ENCODE measurements at places on chromosomes 4 and X.

- no peaks in the 10 kb centered on the region for H3K4me1 ChIP-seq
- H3K4me3 ChIP-seq, result no peak overlapping the region
- H3K27me3 ChIP-seq, result no peaks in the 10 kb centered on the region
- DNase-seq, result no peak
Measured at GRCh38 chrX:87516717-87517121, 883 bp upstream of the KLHL4 start.

GRCh38 chrX:139864640-139865039, 68.2 kb downstream of the ATP11C start:
- H3K4me1 ChIP-seq, result no peaks in the 10 kb centered on the region
- no peaks in the 10 kb centered on the region for H3K27me3 ChIP-seq
- DNase-seq, result no peak
- no peak overlapping the region for H3K27ac ChIP-seq
- H3K4me3 ChIP-seq, result no peak overlapping the region

GRCh38 chrX:11967986-11968869, 170.0 kb upstream of the FRMPD4 start:
- H3K27ac ChIP-seq, result no peak overlapping the region
- H3K4me3 ChIP-seq, result no peak overlapping the region
- no peak for DNase-seq
- no peaks in the 10 kb centered on the region for H3K4me1 ChIP-seq

GRCh38 chrX:150513544-150513943, 54.9 kb upstream of the MTM1 start:
- no peak overlapping the region for H3K4me3 ChIP-seq
- no peak overlapping the region for H3K27ac ChIP-seq
- DNase-seq, result no peak
- no peaks in the 10 kb centered on the region for H3K27me3 ChIP-seq
- no peaks in the 10 kb centered on the region for H3K4me1 ChIP-seq

DNA sequence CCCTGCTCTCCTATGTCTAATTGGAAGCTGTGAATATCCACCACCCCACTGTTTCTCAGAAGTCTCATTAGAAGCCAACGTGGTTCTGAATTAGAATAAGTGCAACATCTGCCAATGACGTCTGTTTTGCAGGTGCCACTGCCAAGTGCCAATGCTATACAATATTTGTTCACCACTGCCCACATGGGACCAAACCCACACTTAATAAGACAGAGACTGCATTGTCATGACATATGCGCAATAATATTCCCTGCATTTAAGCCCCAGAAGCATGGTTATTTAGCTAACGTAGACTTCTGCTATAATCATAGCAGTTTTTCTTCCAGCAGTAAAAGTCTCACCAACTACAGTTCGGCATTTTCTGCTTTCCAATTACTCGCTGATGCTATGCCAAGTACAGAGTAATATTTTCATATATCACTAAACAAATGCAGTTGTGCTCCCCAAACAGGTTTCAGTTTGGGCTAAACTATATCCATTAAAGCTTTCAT, 262.5 kb upstream of the PCDH18 start:
- no peaks in the 10 kb centered on the region for H3K27me3 ChIP-seq
- no peak overlapping the region for H3K27ac ChIP-seq
- no peaks in the 10 kb centered on the region for H3K36me3 ChIP-seq

DNA sequence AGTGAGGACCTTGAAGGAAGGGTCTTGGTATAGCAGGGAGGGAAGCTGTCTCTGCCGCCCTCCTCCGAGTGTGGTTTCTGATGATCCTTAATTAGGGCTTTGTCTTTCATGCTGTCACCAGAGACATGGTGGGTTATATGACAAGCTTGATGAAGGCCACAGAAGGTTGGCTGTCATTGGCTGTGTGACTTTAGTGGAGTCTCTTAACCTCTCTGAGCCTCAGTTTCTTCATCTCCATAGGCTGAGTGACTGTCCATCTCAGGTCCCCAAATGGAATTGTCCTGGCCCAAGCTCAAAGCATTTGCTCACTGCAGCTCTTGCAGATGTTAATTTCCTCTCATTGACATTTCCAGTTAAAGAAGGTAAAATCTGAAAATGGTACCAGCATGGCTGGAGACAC, 16.6 kb upstream of the UBA6 start:
- H3K27me3 ChIP-seq, result no peaks in the 10 kb centered on the region
- DNase-seq, result no peak
- H3K27ac ChIP-seq, result no peak overlapping the region
- H3K4me1 ChIP-seq, result no peaks in the 10 kb centered on the region
- no peak overlapping the region for H3K4me3 ChIP-seq

GRCh38 chr4:104966349-104967033, 180.2 kb upstream of the TET2 start:
- H3K27ac ChIP-seq, result peak overlapping the region; percentile 80
- no peaks in the 10 kb centered on the region for H3K4me1 ChIP-seq
- DNase-seq, result peak; percentile 76
- H3K27me3 ChIP-seq, result no peaks in the 10 kb centered on the region

DNA sequence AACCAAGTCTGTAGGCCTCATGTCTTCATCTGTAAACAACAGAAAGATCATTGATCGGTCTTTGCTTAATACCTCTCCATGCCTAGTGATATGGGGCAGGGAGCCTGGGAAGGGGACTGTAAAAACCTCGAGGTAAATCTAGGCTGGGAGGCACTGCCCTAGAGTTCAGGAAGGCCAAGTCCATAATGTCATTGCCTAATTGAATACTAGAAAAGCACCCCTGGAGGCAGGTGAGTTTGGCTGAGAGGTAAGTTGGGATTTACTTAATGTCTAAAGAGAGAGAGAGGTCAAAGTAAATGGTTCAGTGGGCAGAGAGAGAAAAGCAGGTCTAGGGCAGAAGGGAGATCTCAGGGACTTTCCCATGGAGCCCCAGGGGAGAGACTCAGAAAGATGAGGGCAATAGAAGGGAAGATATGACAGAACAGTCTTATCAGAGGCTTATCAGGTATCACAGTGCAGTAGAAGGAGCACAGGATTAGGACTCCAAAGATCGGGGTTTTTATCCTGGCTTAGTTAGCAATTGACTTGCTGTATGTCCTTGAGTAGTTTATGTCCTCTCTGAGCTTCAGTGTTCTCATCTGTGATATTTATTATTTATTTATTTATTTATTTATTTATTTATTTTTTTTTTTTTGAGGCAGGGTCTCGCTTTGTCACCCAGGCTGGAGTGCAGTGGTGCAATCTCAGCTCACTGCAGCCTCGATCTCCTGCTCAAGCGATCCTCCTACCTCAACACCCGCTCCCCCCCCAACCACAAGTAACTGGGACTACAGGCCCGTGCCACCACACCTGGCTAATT, 85.2 kb downstream of the SLC16A2 start:
- H3K4me3 ChIP-seq, result no peak overlapping the region
- peak; percentile 8 for DNase-seq
- no peaks in the 10 kb centered on the region for H3K36me3 ChIP-seq

DNA sequence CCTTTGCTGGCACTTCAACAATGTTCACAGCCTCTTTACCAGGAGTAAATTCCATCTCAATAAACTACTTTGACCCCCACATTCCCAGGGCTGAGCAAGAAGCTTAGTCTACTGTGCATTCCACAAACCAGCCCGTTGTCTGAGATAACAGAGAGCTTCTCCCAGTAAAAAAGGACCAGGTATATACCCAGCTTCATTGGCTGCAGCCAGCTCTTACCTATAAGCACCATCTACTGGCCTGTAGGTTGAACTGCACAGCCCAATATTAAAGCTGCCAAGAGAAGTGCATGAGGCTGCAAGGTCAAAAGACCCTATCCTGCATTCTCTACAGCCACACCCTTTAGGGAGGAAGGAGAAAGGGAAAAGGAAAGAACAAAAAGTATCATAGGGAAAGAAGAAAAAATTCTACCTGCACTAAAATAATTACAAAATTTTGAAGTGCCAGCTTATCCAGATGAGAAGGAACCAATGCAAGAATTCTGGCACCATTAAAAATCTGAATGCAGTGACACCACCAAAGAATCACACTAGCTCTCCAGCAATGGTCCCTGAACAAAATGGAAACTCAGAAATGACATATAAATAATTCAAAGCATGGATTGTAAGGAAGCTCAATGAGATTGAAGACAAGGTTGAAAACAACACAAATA, 45.7 kb upstream of the INTU start:
- no peak overlapping the region for H3K27ac ChIP-seq
- H3K27me3 ChIP-seq, result no peaks in the 10 kb centered on the region
- H3K36me3 ChIP-seq, result no peaks in the 10 kb centered on the region
- no peaks in the 10 kb centered on the region for H3K4me1 ChIP-seq

GRCh38 chr4:55172694-55173287, 47.4 kb upstream of the KDR start:
- no peaks in the 10 kb centered on the region for H3K36me3 ChIP-seq
- H3K4me3 ChIP-seq, result no peak overlapping the region
- H3K27me3 ChIP-seq, result no peaks in the 10 kb centered on the region
- no peaks in the 10 kb centered on the region for H3K4me1 ChIP-seq

GRCh38 chr4:77631276-77631675, 25.7 kb downstream of the CXCL13 start:
- H3K4me1 ChIP-seq, result peaks cover 12% of the 10 kb centered on the region
- H3K4me3 ChIP-seq, result no peak overlapping the region
- H3K27ac ChIP-seq, result peak overlapping the region; percentile 67
- DNase-seq, result peak; percentile 89
- peaks cover 2% of the 10 kb centered on the region for H3K27me3 ChIP-seq

GRCh38 chr4:169236078-169236477, 34.7 kb downstream of the SH3RF1 start:
- no peak overlapping the region for H3K4me3 ChIP-seq
- H3K4me1 ChIP-seq, result no peaks in the 10 kb centered on the region
- H3K36me3 ChIP-seq, result no peaks in the 10 kb centered on the region
- H3K27me3 ChIP-seq, result no peaks in the 10 kb centered on the region
- H3K27ac ChIP-seq, result no peak overlapping the region
- no peak for DNase-seq

DNA sequence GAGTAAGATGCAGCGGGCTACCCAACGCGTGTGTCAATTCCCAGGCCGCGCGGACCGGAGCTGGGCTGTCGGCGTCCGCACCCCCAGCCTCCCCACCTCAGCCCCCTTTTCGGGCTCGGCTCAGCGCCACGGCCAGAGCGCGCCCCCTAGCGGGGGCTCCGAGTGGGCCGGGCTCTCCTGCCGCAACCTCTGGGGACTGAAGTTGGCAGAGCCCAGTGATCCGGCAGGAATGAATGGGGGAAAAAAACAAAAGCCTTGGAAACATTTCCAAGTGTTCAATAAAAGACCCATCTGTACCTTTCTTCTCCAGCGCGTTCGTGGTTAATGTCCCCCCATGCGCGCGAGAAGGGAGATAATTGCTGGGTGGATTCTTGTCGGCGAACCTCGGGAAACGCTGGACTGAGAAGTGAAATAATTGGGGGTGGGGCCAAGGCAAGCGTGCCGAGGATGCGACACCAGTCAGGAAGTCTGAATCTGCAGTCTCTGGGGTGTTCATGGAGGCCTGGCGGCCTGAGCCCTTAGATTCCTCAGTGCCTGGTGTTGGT, 5.2 kb upstream of the ARX start:
- H3K27me3 ChIP-seq, result peaks cover 38% of the 10 kb centered on the region
- DNase-seq, result no peak
- no peak overlapping the region for H3K4me3 ChIP-seq
- H3K4me1 ChIP-seq, result peaks cover 2% of the 10 kb centered on the region
- no peaks in the 10 kb centered on the region for H3K36me3 ChIP-seq

DNA sequence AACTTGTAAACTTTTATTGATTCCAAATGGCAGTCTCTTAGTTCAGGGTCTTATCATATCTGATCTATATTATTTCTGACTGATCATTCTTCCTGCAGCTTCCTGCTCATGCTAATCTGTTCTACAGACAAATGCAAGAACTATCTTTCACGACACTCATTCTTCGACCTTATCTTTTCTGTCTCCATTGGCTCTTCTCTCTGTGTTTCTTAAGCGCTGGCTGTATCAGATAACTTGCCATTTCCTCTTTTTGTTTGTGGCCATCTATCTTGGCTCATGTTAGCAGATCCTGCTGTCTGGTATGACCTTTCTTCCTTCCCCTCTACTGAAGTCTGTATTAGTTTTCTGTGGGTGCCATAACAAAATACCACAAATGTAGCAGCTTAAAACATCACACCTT, 230.5 kb upstream of the PUDP start:
- H3K36me3 ChIP-seq, result no peaks in the 10 kb centered on the region
- H3K4me3 ChIP-seq, result no peak overlapping the region
- H3K4me1 ChIP-seq, result no peaks in the 10 kb centered on the region
- DNase-seq, result no peak
- H3K27ac ChIP-seq, result no peak overlapping the region

DNA sequence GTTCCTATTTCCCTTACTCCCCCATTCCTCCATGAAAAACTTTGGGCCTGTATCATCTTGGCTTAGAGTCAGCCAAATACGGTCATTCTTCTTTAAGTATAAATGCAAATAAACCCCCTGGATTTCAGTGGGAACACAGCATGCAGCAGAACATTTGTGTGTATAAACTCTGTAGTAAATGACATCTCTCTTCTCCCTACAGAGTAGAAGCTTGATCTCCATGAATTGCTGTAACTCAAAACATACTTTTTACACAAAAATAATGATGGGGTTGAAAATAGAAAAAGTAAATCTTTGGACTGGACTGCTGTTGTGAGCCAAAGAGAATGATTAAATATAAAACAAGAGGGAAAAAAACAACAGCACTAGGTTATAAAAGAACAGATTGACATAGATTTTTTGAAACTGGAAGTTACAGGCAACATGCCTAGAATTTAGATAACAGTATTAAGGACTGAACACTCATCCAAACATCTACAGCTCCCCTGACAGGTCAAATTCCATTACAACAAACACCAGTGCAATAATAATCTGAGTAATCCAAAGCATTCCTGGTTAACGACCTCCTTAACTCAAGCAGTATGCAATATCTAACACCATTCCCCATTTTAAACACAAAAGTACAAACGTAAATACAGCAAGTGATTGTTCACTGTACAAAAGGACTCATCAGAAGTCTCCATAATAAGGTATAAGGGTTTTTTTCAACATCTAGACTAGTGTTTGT, 30.7 kb downstream of the TSPAN5 start:
- H3K36me3 ChIP-seq, result no peaks in the 10 kb centered on the region
- no peak overlapping the region for H3K27ac ChIP-seq

GRCh38 chr4:99264927-99265326, 25.9 kb downstream of the ADH1A start:
- no peak overlapping the region for H3K27ac ChIP-seq
- H3K4me3 ChIP-seq, result no peak overlapping the region
- H3K27me3 ChIP-seq, result no peaks in the 10 kb centered on the region
- H3K4me1 ChIP-seq, result no peaks in the 10 kb centered on the region

GRCh38 chr4:106019771-106020170, 124.5 kb downstream of the NPNT start:
- DNase-seq, result no peak
- H3K4me1 ChIP-seq, result no peaks in the 10 kb centered on the region
- H3K27me3 ChIP-seq, result no peaks in the 10 kb centered on the region
- H3K36me3 ChIP-seq, result no peaks in the 10 kb centered on the region
- no peak overlapping the region for H3K27ac ChIP-seq

- H3K4me1 ChIP-seq, result peaks cover 8% of the 10 kb centered on the region
- no peak overlapping the region for H3K4me3 ChIP-seq
- H3K36me3 ChIP-seq, result no peaks in the 10 kb centered on the region
Measured at GRCh38 chrX:10795721-10796120, 175.3 kb upstream of the MID1 start.

Measured in small intestine (tissue), 16 donors.